ENCODE measurements at places on chromosomes 5 and 9. TPM values are rescaled to one million over a fixed set of nuclear protein-coding genes. Genes with fewer than 3 reads are reported as not detected.

CTXN3 gene
- total RNA-seq: not detected

PRUNE2 gene
- 0.07 TPM for total RNA-seq

CEL gene
- total RNA-seq: 1.5 TPM

CAMK4 gene
- 3.0 TPM for total RNA-seq

HMMR gene
- total RNA-seq: 26.5 TPM

OR1J2 gene
- total RNA-seq: not detected

COL15A1 gene
- total RNA-seq: 0.56 TPM

GRXCR2 gene
- not detected for total RNA-seq

CCDC171 gene
- total RNA-seq: 0.49 TPM

CD14 gene
- 0.35 TPM for total RNA-seq

SEMA5A gene
- total RNA-seq: 0.79 TPM

UBAP1 gene
- 45.4 TPM for total RNA-seq

PAEP gene
- total RNA-seq: not detected

ABO gene
- 0.42 TPM for total RNA-seq

LCN12 gene
- total RNA-seq: not detected

AGPAT2 gene
- 36.9 TPM for total RNA-seq

Measured in airway epithelial cell (primary cell).